Activated CD8-positive, alpha-beta T cell treated with anti-CD3 and anti-CD28 coated beads for 36 hours (primary cell): ENCODE measurements at places on chromosomes 1 and 21.

DNA sequence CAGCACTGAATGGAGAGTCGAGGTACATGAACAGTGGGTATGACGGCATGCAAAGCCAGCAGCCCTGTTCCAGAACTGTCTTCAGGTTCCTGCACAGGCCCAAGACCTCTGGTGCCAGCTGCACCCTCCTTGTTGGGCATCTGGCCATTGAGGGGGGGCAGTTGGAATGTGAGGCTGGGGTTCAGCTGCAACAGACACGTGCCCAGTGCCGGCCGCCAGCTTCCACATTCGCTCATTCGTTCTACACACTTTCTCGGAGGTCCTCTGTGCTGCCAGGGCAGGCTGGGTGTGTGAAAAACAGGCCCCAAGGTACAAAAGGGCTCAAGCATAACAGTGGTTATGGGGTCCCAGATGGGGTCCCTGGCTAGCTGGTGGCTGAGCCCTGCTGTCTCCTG, 37.9 kb upstream of the SLC19A1 start:
- H3K4me3 ChIP-seq: no peak overlapping the region
- no peaks in the 10 kb centered on the region for H3K36me3 ChIP-seq

DNA sequence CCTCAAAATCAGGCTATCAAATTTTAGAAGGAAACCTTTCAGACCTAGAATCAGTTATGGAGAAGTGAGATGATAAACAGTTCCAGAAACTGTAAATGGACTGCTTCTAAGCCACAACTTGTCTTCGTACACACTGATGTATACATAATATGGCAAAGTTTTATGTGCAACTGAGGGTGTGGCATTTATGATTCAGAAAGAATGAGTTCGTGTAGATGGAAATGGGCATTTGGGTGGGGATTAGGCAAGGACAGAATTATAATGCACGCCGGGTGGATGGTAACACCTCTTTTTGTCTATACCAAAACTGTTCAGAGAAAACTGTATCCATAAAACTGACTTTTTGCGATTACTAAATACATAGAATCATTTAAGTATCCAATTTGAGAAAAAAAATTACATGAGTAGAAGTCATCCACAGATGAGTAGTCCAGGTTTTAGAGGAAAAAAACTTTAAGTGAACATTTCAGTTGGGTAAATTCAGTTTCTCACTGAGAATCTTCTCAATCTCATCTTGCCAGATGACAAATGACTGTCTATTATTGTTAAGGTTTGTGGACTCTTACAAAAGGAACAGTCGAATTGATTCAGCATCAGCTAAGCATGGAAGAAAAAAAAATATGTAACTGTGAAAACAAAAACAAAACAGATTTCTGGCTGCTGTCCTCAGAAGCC, 22.5 kb downstream of the ERRFI1 start:
- peaks cover 9% of the 10 kb centered on the region for H3K36me3 ChIP-seq
- no peaks in the 10 kb centered on the region for H3K4me1 ChIP-seq
- no peaks in the 10 kb centered on the region for H3K27me3 ChIP-seq
- no peak overlapping the region for H3K4me3 ChIP-seq
- no peak overlapping the region for H3K27ac ChIP-seq

- no peaks in the 10 kb centered on the region for H3K36me3 ChIP-seq
- H3K4me3 ChIP-seq: no peak overlapping the region
- no peak overlapping the region for H3K27ac ChIP-seq
- H3K27me3 ChIP-seq: no peaks in the 10 kb centered on the region
- DNase-seq: no peak
Measured at GRCh38 chr21:28229814-28230213, 762.9 kb downstream of the LTN1 start.

DNA sequence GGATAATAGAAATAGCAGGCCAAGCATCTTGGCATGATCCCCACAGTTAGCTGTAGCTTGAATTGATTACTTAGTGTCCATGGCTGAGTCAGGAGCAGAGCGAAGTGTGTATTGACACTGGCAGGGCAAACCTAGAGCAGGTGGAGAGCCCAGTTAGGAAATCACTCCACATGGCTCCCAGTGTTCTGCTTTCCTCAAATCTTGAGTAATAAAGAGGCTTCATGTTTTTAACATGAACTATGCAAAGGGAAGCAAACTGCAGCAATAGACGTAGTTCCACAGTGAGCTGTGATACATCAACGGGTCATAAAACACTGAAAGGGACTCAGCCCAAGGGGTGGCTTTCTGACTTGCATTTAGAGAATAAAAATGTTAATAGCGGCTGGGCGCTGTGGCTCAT, 28.9 kb downstream of the RHEX start:
- no peaks in the 10 kb centered on the region for H3K36me3 ChIP-seq
- H3K27ac ChIP-seq: no peak overlapping the region
- peaks cover 4% of the 10 kb centered on the region for H3K27me3 ChIP-seq
- no peak overlapping the region for H3K4me3 ChIP-seq
